Naive thymus-derived CD4-positive, alpha-beta T cell (primary cell): ENCODE measurements at places on chromosomes 5 and 9. TPM values are rescaled to one million over a fixed set of nuclear protein-coding genes. Genes with fewer than 3 reads are reported as not detected.

DNA sequence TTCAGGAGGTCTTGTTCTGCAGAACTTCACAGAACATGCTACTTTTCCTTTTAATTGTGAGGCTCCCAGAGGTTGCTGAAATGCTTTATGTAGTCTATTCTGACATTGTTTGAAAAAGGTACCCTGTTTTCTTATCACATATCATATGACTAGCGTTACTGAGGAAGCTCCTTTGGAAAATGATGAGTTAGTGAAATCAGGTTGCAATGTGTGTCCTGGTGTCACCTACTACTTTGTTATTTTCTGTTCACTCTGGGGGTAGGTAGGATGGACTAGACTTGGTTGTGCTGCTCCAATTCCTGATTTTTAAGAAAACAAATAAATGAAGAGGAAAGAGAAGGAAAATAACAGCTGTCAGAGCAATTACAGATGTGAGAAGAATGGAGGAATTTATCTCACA lies 93.7 kb downstream of the PAPPA start:
- H3K36me3 ChIP-seq = no peaks in the 10 kb centered on the region
- no peak overlapping the region for H3K4me3 ChIP-seq
- H3K27me3 ChIP-seq = no peaks in the 10 kb centered on the region
- no peak overlapping the region for H3K27ac ChIP-seq
- no peaks in the 10 kb centered on the region for H3K4me1 ChIP-seq

DNA sequence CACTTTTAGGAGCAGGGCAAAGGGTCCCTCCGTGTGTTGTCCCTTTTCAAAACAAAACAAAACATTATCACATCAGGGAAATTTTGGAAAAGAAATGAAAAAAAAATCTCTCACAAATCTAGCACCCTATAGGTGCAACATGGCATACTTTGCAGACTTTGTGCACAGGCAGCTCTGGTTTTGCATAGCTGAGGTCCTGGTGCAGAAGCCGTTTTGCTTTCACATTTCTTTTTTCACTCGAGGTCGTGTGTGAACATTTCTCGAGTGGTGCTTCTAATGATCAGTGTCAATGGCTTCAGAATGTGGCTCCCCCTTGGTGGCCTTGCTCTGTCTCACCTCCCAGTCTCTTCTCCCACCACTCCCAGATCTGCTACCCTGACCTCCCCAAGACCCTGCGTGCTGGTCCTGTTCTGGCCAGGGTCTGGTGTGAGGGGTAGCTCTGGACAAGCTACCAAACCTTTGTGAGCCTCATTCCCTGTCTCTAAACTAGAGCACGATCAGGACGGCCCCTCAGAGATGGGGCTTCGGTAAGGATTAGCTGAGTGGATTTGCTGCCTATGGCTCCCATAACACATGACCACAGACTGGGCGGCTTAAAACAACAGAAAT lies 258.0 kb downstream of the NSG2 start:
- no peak for DNase-seq
- H3K36me3 ChIP-seq = no peaks in the 10 kb centered on the region
- no peak overlapping the region for H3K27ac ChIP-seq

- no peaks in the 10 kb centered on the region for H3K27me3 ChIP-seq
- no peak for DNase-seq
- peak overlapping the region; percentile 26 for H3K4me3 ChIP-seq
- H3K27ac ChIP-seq = no peak overlapping the region
- peaks cover 57% of the 10 kb centered on the region for H3K4me1 ChIP-seq
- H3K36me3 ChIP-seq = no peaks in the 10 kb centered on the region
These were observed 7.7 kb downstream of the NR3C1 start for GRCh38 chr5:143395638-143396352.

- no peaks in the 10 kb centered on the region for H3K4me1 ChIP-seq
- no peak overlapping the region for H3K4me3 ChIP-seq
- no peaks in the 10 kb centered on the region for H3K27me3 ChIP-seq
- DNase-seq = no peak
These were observed 375.2 kb upstream of the TLE4 start for GRCh38 chr9:79196606-79197005.

DNA sequence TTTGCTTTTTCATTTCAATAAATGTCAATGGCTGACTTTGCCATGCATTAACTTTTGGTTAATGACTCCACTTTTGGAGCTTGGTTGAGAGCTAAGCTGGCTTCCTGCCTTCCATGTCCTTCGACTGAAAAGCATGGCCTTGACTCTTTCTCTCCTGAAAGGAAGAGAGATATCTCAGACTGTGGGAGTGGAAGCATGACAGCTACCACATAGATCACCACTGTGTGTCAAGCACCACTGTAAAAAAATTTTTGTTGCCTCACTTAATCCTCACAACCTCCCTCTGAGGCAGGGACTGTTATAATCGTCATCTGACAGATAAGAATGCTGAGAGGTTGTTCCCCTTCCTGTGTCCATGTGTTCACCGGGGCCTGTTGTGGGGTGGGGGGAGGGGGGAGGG lies 184.8 kb downstream of the RORB start:
- no peak for DNase-seq
- no peak overlapping the region for H3K27ac ChIP-seq
- no peak overlapping the region for H3K4me3 ChIP-seq
- H3K27me3 ChIP-seq = no peaks in the 10 kb centered on the region
- H3K36me3 ChIP-seq = no peaks in the 10 kb centered on the region

DNA sequence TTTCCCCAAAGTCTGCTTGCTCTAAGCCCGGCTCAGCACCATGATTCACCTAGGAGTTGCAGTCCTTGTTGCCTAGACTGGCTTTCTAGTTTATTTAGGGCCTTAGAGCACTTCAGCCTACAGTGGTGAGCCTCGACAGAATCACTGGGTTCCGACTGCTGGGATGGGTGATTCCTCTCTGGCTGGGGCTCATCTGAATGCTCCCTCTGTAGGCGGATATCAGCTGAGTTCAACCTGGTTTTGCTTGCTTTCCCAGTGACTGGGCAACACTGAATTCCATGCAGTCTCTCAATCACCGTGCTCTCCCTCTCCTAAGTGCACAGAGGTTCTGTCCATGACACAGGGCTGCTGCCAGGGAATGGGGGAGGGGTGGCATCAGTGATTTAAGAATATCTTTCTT lies 54.1 kb downstream of the OSMR start:
- H3K4me3 ChIP-seq = no peak overlapping the region
- no peaks in the 10 kb centered on the region for H3K4me1 ChIP-seq
- no peaks in the 10 kb centered on the region for H3K27me3 ChIP-seq
- no peak for DNase-seq
- H3K27ac ChIP-seq = no peak overlapping the region

Gene LCN6
- total RNA-seq = not detected

Gene SPATA31D4
- not detected in 2 replicates for total RNA-seq

Gene PCDHA12
- total RNA-seq = not detected

Gene SMIM33
- not detected for total RNA-seq
